ENCODE measurements at places on chromosomes 12 and 14.

- no peak for DNase-seq
Measured at GRCh38 chr14:85701116-85701515, 171.2 kb downstream of the FLRT2 start.

DNA sequence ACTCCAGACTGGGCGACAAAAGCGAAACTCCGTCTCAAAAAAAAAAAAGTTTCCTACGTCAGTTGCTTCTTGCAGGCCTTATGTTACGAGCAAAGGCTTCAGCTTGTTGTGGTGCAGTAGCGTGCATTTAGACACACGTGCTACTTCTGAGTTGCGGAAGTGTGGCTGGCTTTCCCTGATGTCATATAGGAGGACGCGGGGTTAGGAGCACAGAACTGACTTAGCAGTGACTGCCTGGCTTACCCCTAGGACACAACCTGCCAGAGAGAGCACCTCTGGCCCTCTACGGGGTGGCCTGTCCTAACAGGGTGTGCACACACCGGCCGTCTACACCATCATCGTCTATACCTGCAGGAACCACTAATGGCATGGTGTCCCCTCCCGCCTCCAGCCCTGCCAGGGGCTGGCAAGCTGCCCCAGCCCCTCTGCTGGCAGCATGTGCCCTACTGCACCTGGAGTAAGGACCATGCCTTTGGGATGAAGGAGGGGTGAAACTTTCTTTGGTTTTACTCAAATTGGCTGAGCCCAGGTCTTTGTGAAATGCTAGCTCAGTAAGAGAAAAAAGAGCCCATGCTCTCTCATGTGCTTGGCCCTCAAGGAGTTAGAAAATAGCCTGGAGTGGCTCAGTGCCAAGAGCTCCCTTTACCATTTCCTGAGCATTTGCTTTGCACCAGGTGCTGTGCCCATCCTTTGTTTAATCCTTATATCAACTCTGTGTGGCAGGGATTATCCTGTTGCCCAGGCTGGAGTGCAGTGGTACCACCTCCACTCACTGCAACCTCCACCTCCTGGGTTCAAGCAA lies 1.7 kb upstream of the GPR68 start:
- peak; percentile 91 for DNase-seq

- DNase-seq: no peak
Measured at GRCh38 chr12:93793983-93794382, 116.8 kb downstream of the CRADD start.

DNA sequence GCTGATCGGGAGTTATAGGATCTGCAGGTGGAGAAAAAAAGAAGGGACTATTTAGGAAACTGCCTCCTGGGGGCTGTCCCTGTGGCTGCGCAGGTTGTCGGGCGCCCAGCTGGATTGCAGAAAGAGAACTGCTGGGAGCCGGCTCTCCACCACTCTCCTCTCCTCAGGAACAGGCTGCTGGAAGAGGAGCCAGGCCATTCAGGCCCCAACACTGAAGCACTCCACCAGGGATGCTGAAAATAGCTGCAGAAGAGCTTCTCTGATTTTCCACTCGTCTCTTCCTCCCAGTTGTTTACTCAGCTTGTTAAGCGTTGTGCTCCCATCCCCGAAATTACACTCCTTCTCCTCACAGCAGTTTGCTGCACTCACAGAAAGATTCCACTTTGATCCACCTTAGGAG lies 347.3 kb downstream of the GLT1D1 start:
- no peak for DNase-seq

DNA sequence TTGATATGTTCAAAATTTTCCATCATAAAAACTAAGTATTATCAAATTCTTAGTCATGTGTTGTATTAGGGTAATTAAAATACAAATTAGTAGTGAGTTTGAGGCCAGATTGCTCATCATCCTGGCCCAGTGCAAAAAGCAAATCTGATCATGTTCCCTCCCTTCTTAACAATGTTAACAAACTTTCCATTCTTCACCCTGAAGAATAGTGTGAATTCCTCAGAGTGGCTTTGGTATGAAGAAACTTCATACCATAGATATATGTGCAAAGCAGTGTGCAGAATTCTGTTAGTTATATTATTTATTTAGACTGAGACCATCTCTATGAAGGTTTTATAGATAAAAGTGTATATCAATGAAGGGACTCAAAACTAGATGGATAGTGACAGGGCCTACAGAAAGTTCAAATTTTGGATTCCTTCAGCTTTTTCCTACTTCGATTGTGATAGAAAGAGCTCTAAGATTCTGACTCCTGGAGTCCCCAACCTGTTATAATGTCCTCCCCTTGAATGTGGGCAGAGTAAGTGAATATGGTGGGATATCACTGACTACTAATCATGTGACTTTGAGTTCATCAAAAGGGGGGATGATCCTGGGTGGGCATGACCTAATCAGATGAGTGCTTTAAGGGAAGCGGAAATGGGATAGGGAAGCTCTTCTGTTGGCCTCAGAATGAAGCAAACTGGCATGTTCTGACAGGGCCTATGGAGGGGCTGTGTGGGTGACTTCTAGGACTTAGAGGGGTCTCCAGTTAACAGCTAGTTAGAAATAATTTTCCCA lies 271.4 kb downstream of the BTG1 start:
- DNase-seq: no peak

DNA sequence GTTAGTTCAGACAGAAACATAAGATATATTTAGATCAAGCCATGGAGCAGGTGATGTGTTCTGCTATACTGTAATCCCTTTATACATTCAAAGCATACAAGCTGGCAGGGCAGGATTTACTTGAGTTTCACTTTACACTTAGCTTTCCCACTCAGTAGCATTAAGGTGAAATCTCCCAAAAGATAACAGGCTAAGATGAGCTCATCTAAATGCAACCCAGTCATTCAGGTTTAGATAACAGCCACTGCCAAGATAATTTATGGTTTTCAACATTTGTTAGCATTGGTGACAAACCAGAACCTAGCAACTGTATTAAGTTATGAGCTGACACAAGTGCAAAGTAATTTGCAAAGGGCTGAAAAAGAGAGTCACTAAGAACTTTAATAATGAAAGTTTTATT lies 925.1 kb upstream of the ATXN7L3B start:
- no peak for DNase-seq
